Activated naive CD8-positive, alpha-beta T cell treated with anti-CD3 and anti-CD28 coated beads, Interleukin-2, amount 10 ng/mL, durations not matched to agents 7 days and 5 days (primary cell): ENCODE measurements at places on chromosomes 5 and 9. TPM values are rescaled to one million over a fixed set of nuclear protein-coding genes. Genes with fewer than 3 reads are reported as not detected.

GRCh38 chr9:124441291-124441690 lies 9.0 kb upstream of the ADGRD2 start:
- H3K27ac ChIP-seq: no peak overlapping the region
- H3K27me3 ChIP-seq: peaks cover 34% of the 10 kb centered on the region
- H3K4me3 ChIP-seq: no peak overlapping the region
- H3K36me3 ChIP-seq: no peaks in the 10 kb centered on the region
- peak; percentile 11 for DNase-seq

DNA sequence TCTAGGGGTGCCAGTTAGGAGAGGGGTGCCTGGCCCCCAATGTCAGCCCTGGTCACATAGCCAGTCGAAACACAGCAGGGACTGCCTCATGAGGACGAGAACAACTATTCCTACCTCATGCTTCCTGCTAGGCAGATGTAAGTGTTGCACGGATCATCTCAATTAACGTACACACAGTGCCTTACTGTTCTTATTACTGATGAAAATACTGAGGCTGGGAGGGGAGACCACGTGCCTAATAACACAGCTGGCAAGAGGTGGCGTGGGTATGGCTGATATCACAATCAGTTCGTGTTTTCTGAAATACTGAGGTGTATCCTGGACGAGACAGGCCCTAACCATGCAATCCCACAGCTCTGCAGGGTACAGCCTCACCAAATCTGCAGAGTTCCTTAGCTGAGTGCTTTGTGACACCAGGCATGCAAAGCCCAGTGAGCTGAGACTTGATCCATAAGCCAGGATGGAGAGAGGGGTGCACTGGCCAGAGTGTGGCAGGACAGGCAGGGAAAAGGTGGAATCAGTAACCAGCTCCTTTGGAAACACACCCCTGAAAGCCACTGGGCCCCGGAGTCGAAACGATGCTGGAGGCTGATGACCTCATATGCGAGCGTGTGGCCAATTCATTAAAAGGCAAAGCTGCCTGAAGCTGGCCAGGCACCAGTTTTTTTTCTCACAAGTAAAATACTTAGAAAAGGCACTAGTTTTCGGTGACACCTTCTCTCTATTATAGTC lies 63.9 kb downstream of the PRRT1B start:
- no peaks in the 10 kb centered on the region for H3K4me1 ChIP-seq
- H3K27me3 ChIP-seq: no peaks in the 10 kb centered on the region
- no peak overlapping the region for H3K4me3 ChIP-seq
- no peak overlapping the region for H3K27ac ChIP-seq

DNA sequence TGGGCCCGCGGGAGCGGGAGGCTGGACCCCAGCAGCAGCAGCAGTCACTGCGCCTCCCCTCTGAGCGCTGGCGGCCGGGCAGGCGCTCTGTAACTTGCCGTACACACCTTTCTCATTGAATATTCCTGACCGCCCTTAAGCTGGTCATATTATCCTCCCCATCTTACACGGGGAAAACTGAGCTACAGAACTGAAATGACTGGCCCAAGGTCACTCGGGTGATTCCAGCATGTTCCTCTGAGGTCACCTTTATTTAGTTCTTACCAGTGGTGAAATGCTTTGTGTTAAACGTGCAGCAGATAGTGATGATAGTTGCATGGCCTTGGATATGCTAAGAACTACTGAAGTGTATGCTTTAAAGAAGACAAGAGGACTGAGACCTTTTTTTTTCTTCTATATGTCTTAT lies 607 bp downstream of the UQCRQ start:
- H3K4me1 ChIP-seq: peaks cover 21% of the 10 kb centered on the region
- DNase-seq: no peak
- H3K27ac ChIP-seq: peak overlapping the region; percentile 100
- peak overlapping the region; percentile 100 for H3K4me3 ChIP-seq
- H3K36me3 ChIP-seq: peaks cover 12% of the 10 kb centered on the region
- H3K27me3 ChIP-seq: peaks cover 3% of the 10 kb centered on the region

- no peaks in the 10 kb centered on the region for H3K27me3 ChIP-seq
- H3K36me3 ChIP-seq: no peaks in the 10 kb centered on the region
- H3K4me3 ChIP-seq: no peak overlapping the region
- no peaks in the 10 kb centered on the region for H3K4me1 ChIP-seq
- H3K27ac ChIP-seq: no peak overlapping the region
These were observed 821.3 kb upstream of the TYRP1 start for GRCh38 chr9:11871852-11872251.

DNA sequence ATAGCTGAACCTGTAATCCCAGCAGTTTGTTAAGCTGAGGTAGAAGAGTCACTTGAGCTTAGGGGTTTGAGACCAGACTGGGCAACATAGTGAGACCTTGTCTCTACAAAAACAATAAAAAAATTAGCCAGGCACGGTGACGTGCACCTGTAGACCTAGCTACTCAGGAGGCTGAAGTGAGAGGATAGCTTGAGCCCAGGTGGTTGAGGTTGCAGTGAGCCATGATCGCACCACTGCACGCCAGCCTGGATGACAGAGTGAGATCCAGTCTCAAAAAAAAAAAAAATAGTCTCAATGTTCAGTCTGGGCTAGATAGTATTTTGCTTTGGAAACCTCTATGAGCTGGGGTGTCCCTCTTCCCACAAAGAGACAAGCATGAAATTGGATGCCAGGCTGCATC lies 51.9 kb upstream of the IQGAP2 start:
- DNase-seq: no peak
- H3K4me1 ChIP-seq: no peaks in the 10 kb centered on the region
- no peaks in the 10 kb centered on the region for H3K36me3 ChIP-seq
- H3K4me3 ChIP-seq: no peak overlapping the region

DNA sequence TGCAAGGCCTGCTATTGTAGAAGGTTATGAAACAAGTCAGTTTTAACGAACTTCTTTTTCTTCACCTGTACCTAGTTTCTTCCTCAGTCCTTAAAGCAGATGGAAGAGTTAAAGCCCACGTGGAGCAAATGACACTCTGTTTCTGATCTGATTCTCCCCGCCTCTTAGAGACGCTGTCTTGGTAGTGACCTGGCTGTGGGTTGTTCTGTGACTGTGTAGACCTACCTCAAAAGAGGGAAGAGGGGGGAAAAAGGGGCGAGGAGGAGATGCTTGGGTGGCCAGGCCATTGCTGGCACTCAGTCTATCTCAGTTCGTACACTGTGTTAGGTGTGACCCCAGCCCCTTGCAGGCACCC lies 610 bp downstream of the GFRA3 start:
- peaks cover 22% of the 10 kb centered on the region for H3K27me3 ChIP-seq
- H3K4me3 ChIP-seq: peak overlapping the region; percentile 53
- peaks cover 8% of the 10 kb centered on the region for H3K4me1 ChIP-seq
- H3K27ac ChIP-seq: no peak overlapping the region

GRCh38 chr5:67880876-67881275 lies 334.7 kb upstream of the PIK3R1 start:
- no peak overlapping the region for H3K27ac ChIP-seq
- no peaks in the 10 kb centered on the region for H3K36me3 ChIP-seq
- peaks cover 2% of the 10 kb centered on the region for H3K27me3 ChIP-seq
- no peak overlapping the region for H3K4me3 ChIP-seq
- DNase-seq: no peak

DNA sequence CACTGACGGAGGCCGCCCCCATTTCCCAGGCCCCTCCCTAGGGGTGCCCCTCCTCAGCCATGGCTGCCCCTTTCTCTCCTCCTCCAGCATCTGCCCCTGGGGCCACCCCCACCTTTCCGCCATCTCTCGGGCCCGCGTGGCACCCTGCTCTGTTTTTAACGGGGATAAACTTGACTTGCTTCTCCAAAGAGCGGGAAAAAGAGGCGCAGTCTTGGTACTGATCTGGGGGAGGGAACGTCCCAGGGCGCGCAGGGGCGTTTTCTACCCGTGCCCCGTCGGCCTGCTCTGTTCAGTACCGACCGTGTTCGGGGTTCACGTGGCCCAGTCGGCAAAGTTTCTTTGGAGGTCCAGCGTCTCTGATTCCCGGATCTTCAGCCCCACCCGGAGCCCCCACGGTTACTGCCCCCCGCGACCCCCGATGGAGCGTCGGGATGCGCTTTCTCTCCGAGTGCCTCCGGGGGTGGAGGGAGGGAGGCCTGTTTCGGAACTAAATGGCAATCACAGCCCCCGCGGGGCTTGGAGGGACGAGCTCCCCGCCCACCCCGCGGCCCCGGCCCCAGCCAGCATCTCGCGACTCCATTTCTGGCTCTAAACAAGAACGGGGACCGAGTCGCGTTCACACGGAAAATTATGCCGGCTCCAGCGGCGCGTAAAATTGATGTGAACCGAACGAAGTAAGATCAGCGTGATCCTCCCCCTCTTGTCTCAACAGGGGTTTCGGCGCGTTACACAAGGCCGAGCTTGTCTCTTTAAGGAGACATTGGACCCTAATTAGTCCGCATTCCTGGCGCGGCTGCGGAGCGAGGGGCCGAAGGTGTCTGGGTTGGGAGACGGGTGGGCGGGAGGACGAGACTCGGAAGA lies 1.1 kb upstream of the TLE4 start:
- H3K4me3 ChIP-seq: no peak overlapping the region
- peak; percentile 59 for DNase-seq
- peaks cover 19% of the 10 kb centered on the region for H3K4me1 ChIP-seq
- peak overlapping the region; percentile 82 for H3K27ac ChIP-seq
- peaks cover 7% of the 10 kb centered on the region for H3K27me3 ChIP-seq

DNA sequence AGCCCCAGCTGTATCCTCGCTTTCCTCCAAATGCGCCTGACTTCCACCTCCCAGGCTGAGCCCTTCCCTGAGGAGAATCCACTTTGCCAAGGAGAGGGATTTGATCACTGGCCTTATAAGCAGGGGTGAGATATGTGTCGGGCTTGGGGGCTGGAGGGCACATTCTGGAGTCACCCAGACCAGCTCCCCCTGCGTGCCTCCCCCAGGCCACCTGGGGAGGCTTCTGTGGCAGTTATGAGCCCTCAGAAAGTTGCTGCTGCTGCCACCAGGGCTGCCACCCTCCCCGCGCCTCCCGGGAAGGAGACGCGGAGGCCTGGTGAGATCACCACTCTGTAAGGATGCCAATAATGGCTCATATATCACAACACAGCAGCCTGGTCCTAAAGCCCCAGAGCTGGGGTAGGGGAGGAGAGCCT lies 211.5 kb downstream of the PAPPA start:
- H3K27ac ChIP-seq: no peak overlapping the region
- H3K4me1 ChIP-seq: no peaks in the 10 kb centered on the region
- no peak for DNase-seq
- peaks cover 2% of the 10 kb centered on the region for H3K27me3 ChIP-seq
- H3K4me3 ChIP-seq: no peak overlapping the region

DNA sequence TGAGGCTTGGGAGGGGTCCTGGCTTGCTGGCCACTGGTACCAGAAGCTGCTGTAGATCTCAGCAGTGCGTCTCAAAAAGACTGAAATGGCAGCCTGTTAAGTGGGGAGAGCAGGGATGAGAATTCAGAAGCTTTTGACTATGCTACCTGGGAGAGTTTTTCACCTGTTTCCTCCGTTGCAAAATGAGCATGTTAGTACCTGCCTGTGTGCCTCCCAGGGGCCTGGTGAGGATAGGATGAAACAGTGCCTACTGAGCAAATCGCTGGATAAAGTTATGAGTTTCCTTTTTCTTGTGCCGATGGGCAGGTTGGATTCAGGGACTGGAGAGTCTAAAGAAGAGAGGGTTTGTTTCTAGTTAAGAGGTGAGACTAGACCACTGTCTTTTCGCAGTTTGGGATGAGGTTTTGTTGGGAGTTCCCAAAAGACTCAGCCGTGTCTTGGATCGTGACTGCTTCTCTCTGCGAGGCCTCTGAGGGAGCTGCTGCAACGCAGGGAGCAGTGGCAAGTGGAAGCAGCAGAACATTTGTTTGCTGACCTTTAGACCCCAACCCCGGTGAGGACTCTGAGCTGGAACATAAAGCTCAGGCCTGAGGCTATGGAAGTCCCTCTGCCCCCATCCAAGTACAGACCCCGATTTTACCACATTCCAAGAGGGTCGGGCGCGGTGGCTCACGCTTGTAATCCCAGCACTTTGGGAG lies 1.4 kb downstream of the RALGPS1 start:
- DNase-seq: no peak

- H3K27me3 ChIP-seq: no peaks in the 10 kb centered on the region
- no peak overlapping the region for H3K4me3 ChIP-seq
- H3K27ac ChIP-seq: no peak overlapping the region
- no peaks in the 10 kb centered on the region for H3K4me1 ChIP-seq
- DNase-seq: no peak
- H3K36me3 ChIP-seq: no peaks in the 10 kb centered on the region
These were observed 42.4 kb downstream of the HOMER1 start for GRCh38 chr5:79471556-79471955.

- DNase-seq: no peak
- no peak overlapping the region for H3K27ac ChIP-seq
- no peaks in the 10 kb centered on the region for H3K4me1 ChIP-seq
- H3K27me3 ChIP-seq: peaks cover 8% of the 10 kb centered on the region
These were observed 127.1 kb downstream of the MYO10 start for GRCh38 chr5:16809010-16809394.

- no peak overlapping the region for H3K4me3 ChIP-seq
- H3K36me3 ChIP-seq: peaks cover 24% of the 10 kb centered on the region
- no peak for DNase-seq
- peaks cover 42% of the 10 kb centered on the region for H3K4me1 ChIP-seq
- no peak overlapping the region for H3K27ac ChIP-seq
These were observed 5.0 kb downstream of the MTMR12 start for GRCh38 chr5:32307769-32308194.

DNA sequence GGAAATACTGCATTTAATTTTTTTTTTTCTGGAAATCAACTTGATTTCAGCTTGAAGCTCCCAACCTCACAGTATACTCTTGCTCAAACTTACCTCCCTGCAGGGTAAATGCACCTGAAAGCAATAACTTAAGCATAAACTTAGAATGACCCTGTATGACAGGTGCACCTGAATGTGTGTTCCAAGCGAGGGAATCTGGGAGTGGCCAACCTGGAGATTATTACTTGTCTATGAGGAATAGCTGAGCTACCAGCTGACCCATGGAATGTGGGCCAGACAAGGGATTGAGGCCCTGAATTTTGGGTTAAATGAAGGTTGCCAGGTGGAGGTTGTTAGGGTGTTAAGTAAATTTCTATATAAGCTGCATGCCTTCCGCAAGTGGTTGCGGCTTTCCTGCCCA lies 140.6 kb downstream of the OSTF1 start:
- H3K36me3 ChIP-seq: peaks cover 3% of the 10 kb centered on the region
- no peak for DNase-seq
- no peak overlapping the region for H3K4me3 ChIP-seq
- no peak overlapping the region for H3K27ac ChIP-seq
- peaks cover 2% of the 10 kb centered on the region for H3K4me1 ChIP-seq

- peak; percentile 70 for DNase-seq
- H3K4me3 ChIP-seq: peak overlapping the region; percentile 79
- peaks cover 15% of the 10 kb centered on the region for H3K27me3 ChIP-seq
These were observed 3.2 kb downstream of the PIP5KL1 start for GRCh38 chr9:127927201-127927987.

The SLC23A1 gene
- total RNA-seq: 1.8 TPM

The BNC2 gene
- not detected for total RNA-seq

The MAML1 gene
- 38.5 TPM for total RNA-seq

The SEMA5A gene
- 0.14 TPM for total RNA-seq

The OSMR gene
- total RNA-seq: not detected

The ZNF474 gene
- not detected for total RNA-seq

The SPINK5 gene
- not detected for total RNA-seq

The PNPLA7 gene
- 5.6 TPM for total RNA-seq
